HuH-7.5 (cell line): ENCODE measurements at places on chromosomes 1 and 21.

- no peak for DNase-seq
Measured at GRCh38 chr1:86296305-86297205, 99.6 kb downstream of the ODF2L start.

DNA sequence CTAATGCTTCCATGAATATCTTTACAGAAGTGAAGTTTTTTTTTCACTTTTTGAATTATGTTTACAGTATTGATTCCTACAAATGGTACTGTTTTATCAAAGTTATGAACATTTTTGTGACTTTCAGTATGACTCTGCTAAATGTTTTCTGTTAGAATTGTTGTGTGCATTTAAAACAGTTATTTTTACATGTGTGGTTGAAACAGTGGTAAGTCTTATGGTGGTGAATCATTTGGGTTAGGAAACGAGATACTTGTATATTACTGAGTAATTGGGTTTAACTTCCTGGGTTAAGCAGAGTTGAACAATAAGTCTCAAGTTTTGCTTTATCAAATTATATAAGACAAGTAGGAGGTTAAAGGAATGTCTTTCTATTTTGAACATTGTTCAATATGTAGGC is 66.8 kb downstream of the VPS13D start:
- DNase-seq: no peak

DNA sequence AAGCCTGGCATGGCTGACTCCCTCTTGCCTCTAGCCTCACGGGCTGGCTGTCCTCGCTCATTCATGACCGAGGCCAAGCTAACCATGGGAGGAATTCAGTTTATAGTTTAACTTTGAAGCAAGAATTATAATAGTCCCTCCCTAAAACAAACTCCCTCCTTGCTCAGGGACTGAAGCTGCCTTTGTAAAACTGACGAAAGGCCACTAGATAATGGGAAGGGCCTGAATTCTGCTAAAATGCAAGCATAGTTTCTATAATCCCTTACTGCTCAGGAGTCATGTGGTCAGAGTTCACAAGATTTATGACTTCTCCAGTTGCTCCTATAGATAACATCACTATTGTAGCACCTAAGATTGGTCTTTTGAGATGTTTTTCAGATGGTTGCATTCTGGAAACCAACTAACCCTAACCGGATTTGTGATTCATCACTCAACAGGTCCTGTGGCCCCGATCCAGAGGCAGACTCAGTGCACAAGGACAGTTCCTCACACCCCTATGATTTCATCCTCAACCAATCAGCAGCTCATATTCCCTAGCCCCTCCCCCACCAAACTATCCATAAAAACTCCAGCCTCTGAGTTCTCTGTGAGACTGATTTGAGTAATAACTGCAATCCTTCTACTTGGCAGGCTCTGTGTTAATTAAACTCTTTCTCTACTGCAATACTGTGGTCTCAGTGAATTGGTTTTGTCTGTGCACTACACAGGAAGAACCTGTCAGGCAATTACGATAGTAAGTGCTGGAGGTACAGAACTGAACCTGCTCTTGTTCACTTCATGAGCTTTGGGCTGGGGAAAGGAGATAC is 26.4 kb downstream of the HHIPL2 start:
- DNase-seq: no peak

DNA sequence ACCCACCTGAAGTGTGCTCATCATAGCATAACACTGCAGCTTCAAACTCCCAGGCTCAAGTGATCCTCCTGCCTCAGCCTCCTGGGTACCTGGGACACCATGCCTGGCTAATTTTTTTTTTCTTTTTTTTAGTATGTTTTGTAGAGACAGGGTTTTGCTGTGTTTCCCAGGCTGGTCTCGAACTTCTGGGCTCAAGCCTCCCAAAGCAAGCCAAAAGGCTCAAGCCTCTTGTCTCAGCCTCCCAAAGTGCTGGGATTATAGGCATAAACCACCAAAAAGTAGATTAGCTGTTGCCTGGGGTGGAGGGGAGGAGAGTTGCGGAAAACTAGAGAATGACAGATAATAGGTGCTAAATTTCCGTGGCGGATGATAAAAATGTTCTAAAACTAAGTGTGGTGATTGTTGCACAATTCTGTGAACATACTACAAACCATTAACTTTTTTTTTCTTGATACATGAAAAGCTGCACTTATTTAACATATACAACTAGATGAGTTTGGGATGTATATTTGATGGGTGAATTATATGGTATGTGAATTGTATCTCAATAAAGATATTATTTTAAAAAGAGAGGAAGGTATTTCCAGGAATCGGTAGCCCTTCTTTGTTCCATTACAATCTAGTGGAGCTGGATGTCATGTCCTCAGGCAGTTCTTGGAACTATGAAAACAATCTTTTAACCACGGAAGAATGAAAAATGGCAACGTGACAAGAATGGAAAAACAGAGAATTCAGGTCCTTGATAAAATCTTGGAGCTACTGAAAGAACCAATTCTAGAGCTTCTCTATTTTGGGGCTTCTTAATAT is 27.3 kb upstream of the MED18 start:
- DNase-seq: no peak

DNA sequence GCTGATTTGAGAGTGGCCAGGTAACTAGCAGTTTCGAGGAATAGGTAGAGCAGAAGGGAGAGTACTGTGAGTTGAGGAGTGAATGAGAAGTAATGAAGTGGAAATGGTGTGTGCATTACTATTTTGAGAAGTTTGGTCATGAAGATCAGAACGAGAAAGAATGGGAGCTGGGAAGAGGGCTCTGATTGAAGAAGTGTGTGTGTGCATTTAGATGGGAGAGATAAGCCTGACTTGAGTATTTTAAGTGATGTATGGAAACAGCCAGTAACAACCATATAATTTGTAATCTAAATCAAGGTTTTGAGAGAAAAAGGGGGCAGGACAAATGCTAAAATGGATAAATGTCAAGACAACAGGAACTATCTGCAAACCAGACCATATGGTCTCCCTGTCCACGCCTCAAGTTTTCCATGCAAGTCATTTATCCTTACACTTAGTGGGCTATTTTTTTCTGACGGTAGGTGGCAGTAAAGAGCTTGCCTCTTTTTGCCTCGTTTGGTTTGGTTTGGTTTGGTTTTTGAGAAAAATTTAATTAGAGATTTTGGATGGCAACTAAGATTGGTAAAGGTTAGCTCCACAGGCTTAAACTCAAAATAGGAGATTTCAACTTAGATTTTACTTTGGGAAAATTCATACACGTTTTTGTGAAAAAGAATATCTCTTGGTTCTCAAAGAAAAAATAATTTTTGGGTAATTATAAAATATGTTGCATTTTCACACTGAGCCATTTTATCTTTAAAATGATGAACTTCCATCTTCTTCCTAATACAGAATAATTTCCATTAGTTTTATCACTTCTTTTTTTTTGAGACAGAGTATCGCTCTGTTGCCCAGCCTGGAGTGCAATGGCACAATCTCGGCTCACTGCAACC is 9.5 kb upstream of the B3GALNT2 start:
- peak; percentile 20 for DNase-seq

DNA sequence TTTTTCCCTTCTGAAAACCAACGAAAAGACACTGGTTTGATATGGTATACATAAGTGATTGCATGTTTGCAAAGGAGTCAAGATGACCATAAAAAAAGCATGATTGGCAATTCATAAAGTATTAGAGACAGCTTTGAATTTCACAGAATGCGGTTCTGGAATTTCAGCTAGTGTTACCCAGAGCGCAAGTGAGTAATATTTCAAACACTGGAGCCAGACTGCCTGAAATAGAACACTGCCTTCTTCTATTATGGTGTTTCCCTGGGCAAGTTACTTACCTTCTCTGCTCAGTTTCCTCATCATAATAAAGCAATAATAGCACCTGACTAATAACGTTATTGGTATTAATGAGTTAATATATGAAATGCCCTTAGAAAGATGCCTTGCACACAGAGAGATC is 54.7 kb downstream of the NEGR1 start:
- DNase-seq: no peak

GRCh38 chr21:17658931-17659330 is 46.2 kb upstream of the BTG3 start:
- no peak for DNase-seq

GRCh38 chr1:39352881-39353280 is 138.6 kb upstream of the BMP8A start:
- no peak for DNase-seq

GRCh38 chr1:16367968-16368890 is 1.2 kb downstream of the SZRD1 start:
- DNase-seq: no peak

- DNase-seq: no peak
Measured at GRCh38 chr1:206930210-206930798, 8.6 kb upstream of the FCMR start.

GRCh38 chr1:110581682-110582145 is 24.4 kb downstream of the KCNA2 start:
- no peak for DNase-seq

DNA sequence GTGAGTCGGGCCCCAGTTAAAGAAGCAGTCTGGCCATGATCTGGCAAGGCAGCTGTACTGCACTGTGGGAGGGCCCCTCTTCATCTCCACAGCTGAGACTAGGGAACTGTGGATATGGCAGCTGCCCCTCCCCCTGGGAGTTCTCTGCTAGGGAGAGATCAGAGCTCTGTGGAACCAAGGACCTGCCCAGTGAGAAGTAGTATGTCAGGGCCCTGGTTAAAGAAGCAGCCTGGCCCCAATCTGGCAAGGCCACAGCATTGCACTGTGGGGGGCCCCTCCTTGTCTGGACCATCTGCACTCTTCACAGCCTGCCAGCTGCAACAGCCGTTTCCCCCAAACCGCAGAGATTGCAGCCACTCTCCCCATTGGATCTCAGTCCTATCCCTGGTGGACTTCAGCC is 208.5 kb downstream of the DNAH14 start:
- DNase-seq: no peak

- no peak for DNase-seq
Measured at GRCh38 chr1:237386362-237387143, 344.6 kb downstream of the RYR2 start.

GRCh38 chr21:28344985-28345384 is 647.7 kb downstream of the LTN1 start:
- DNase-seq: no peak

- DNase-seq: no peak
Measured at GRCh38 chr1:20472860-20473711, 12.9 kb downstream of the CAMK2N1 start.

DNA sequence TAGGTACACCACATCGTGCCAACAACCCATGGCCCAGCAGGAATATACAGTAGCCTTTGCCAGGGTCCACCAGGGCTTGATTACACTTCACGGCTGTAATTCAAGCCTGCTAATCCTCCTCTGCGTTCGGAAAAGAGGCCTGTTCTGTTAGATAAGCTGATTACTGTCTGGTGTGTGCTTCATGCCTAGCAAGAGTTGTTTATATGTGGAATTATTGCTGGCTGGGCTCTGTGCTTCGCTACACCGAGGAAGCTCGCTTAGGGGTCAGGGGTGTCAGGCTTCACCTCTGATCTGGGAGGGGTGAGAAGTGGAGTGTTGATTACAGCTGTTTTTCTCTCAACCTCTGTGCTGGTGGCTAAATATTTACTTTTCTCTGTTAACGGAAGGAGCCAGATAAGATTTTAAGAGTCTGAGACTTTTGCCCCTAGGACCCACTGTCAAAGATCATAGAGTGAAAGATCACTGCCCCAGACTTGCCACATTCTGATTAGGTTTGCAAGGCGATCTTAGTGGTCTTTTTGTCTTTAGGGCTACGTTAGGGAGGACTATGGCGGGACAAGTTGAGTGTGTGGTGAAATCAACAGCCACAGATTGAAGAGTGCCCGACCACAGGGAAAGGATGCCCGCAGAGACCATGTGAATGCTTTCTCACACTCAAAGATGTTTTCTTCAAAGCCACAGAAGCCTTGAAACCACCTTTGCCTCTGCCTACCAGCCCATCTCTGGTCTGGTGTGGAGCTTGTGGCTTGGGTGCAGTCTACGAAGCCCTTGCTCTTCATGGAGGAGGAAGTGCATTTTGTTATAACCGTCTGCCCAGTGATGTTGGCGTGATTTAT is 216.1 kb downstream of the PBX1 start:
- DNase-seq: no peak

- no peak for DNase-seq
Measured at GRCh38 chr1:220893701-220894024, 14.4 kb downstream of the HLX start.

GRCh38 chr21:41641821-41642701 is 124.8 kb downstream of the RIPK4 start:
- no peak for DNase-seq

GRCh38 chr1:94862718-94863117 is 42.6 kb downstream of the SLC44A3 start:
- no peak for DNase-seq

DNA sequence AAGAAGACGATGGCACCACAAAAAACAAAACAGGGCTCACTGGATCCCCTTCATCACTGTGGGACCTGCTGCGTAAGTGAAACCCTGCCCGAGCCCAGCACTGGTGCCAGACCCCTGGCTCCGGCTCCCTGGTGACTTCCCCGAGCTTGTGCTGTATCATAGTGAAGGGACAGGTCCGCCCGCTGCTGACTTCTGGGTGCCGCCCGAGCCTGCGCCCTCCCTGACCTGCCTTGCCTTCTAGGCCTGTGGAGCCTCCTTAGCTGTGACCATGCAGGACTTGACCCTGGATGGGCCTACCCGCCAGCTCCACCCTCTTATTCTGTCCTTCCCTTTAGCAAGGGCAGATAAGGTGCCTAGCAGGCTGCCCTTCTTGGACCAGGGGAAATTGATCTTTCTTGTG is 7.9 kb downstream of the TEX35 start:
- no peak for DNase-seq

GRCh38 chr1:74593887-74594866 is 79.4 kb downstream of the ERICH3 start:
- DNase-seq: no peak

GRCh38 chr1:92500552-92500951 is 13.8 kb upstream of the GFI1 start:
- DNase-seq: no peak

- no peak for DNase-seq
Measured at GRCh38 chr1:26991310-26992116, 2.0 kb upstream of the TRNP1 start.

- no peak for DNase-seq
Measured at GRCh38 chr21:27110956-27111355, 144.1 kb upstream of the ADAMTS5 start.

DNA sequence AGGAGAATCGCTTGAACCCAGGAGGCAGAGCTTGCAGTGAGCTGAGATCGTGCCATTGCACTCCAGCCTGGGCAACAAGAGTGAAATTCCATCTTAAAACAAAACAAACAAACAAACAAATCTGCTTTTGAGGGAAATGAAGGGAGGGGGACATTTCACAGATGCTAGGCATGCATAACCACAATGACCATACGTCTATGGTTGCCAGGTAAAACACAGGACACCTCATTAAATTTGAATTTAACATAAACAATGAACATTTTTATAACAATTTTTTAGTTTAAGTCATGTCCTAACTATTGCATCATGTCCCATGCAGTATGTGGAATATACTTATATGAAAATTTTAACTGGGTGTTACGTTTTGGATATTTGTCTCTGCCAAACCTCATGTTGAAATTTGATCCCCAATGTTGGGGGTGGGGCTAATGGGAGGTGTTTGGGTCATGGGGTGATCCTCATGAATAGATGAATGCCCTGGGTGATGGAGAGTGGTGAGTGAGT is 31.0 kb upstream of the ZBTB18 start:
- no peak for DNase-seq
